ENCODE measurements at places on chromosomes 2 and 18.

DNA sequence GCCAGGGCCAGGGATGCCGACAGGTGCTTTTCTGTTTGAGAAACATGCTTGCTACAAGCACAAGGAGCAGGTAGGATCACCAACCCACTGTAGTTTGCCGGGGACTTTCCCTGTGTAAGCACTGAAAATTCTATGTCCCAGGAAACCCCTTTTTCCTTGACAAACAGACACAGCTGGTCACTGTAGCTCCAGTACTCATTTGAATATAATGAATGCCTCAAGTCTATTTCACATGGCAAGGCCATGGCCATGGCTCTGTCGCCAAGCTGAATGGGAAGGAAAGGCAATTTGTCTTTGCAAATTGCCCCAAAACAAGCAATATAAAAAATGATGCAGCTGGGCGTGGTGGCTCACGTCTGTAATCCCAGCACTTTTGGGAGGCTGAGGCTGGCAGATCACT lies 49.6 kb upstream of the IGFBP2 start:
- DNase-seq = no peak

- DNase-seq = no peak
Observed at GRCh38 chr2:74887960-74888700, 54.2 kb downstream of the HK2 start.

DNA sequence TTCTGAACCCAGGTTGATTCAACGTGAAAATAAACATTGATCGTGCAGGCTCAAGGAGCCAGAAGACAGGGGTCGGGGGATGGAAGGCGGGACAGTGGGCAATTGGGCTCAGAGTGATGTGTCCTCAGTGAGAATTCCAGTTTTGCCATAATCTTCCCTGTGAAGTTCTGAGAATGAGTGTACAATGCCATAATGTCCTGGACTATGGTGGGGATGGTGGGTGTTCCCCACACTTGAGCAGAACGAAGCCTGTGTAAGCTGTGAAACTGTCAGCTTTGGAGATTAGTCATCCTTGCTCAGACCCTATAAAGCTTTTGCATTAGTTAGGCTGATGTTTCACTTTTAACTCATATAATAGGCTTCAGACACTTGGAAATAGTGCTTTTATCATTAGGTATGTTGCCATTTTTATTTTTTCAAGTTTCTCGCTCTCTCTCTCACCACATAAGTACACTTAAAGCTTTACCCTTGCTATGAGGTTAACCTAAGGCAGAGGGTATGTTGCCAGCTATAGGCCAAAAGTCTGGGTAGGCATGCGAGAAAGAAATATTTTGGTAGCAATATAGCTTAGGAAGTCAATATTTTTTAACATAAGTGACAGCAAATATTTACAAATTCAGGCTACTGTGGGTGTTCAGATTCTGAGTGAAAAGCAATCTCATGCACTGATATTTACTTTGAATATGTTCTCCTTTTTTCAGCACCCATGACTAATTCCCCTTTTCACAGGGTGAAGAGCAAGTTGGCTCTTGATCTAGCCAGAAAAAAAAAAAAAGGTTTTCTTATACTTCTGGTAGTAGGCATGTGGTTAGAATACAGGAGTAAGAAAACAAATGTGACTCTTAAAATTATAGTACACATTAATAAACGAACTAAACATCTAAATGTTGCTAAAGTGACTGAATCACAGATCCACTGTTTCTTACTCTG lies 47.2 kb downstream of the CDC42EP3 start:
- no peak for DNase-seq

GRCh38 chr18:8416212-8417019 lies 192.8 kb upstream of the RAB12 start:
- DNase-seq = no peak

- DNase-seq = no peak
Observed at GRCh38 chr18:27278131-27278530, 93.0 kb upstream of the CHST9 start.

- no peak for DNase-seq
Observed at GRCh38 chr2:62340994-62341484, 145.1 kb downstream of the B3GNT2 start.

- no peak for DNase-seq
Observed at GRCh38 chr18:7749510-7749981, 182.4 kb downstream of the PTPRM start.

DNA sequence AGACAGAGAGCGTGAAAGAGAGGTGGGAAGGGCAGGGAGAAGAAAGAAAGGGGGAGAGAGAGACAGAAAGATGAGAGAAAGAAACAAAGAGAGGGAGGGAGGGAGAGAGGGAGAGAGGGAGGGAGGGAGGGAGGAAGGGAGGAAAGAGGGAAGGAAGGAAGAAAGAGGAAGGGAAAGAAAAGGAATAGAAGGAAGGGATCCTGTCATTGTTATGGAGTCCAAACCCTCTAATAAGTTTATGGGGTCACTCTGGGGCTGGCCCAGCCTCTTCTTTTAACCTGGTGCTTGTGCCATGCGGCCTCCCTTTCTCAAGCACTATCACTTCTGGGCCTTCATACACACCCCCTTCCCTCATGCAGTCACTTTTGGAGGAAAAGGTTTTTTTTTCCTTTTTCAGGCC lies 58.5 kb downstream of the FAM161A start:
- no peak for DNase-seq

DNA sequence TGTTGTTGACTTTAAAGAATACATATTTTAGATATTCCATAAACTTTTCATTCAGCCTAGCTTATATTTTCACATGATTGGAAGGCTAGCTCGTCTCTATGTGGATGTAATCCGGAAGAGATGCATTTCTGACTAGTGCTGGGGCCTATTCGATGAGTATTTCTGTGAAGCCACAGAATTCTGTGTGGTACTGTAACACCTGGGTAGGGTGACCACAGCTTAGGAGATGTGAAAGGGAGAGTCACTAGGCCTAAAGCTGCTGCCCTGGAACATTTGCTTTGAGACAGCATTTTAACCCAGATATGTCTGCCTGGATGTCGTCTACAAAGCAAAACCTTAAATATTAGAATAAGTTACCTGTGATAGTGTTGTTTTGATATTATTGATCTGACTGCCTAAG lies 83.5 kb downstream of the ZNF236 start:
- DNase-seq = no peak

DNA sequence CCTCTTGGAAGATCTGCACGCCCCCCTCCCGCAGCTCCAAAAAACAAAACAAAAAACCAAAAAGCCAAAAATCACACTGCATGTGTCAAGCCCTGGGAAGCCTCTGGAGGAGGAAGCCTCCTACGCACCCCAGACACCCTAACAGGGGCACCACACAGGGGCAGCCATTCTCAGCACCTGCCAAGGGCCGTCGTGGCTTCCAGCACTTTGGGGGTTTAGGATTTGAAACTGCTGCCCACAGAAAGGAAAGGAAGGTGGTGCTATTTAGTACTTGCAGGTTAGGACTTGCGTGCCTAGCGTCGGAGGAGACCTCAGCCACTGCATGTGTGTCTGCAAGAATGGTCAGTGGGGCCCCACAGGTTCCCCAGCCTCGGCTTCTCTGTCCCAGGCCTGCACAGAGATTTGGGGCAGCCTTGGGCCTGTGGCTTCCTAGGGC lies 419 bp upstream of the GPR55 start:
- no peak for DNase-seq
